ENCODE measurements at places on chromosomes 11 and 22.

GRCh38 chr11:60326955-60327354 is at the start of gene MS4A6E:
Gene MS4A6E (plus strand): TSS chr11:60327255. CDS start chr11:60334896, 7,641 bp downstream.
- DNase-seq, result no peak

- no peak for DNase-seq
Observed at GRCh38 chr11:1459764-1460395, 26.7 kb downstream of the MOB2 start.

GRCh38 chr11:78131956-78132355 is 7.5 kb downstream of the ALG8 start:
- no peak for DNase-seq

- no peak for DNase-seq
Observed at GRCh38 chr22:39666495-39666894, 95.9 kb downstream of the CACNA1I start.

- DNase-seq, result peak; percentile 63
Observed at GRCh38 chr11:77884186-77884828, 63.4 kb downstream of the AAMDC start.

- no peak for DNase-seq
Observed at GRCh38 chr11:287821-288477, 977 bp upstream of the PGGHG start.

DNA sequence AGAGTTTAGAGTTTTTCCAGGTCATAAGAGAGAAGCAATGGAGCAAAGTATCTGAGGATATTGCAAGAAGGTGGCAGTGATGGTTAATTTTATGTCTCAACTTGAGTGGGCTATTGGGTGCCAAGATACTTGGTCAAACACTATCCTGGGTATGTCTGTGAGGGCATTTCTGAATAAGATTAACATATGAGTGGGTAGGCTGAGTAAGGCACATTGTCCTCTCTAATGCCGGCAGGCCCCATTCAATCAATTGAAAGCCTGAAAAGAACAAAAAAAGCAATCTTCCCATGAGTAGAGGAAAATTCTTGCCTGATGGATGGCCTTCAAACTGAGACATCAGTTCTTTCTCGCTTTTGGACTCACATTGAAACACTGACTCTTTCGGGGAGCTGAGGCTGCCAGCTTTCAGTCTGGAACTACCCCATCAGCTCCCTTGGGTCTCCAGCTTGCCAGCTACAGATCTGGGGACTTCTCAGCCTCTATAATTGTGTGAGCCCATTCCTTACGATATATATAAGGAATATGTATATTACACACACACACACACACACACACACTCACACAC is 228.8 kb downstream of the BUD13 start:
- no peak for DNase-seq

GRCh38 chr11:70364745-70365543 is 33.4 kb upstream of the CTTN start:
- DNase-seq, result no peak

Data from AG09309 (cell line).